Activated T-cell treated with anti-CD3 and anti-CD28 coated beads, Interleukin-2, amount 50 U/mL, for 1 hour (primary cell): ENCODE measurements at places on chromosomes 13 and 19.

DNA sequence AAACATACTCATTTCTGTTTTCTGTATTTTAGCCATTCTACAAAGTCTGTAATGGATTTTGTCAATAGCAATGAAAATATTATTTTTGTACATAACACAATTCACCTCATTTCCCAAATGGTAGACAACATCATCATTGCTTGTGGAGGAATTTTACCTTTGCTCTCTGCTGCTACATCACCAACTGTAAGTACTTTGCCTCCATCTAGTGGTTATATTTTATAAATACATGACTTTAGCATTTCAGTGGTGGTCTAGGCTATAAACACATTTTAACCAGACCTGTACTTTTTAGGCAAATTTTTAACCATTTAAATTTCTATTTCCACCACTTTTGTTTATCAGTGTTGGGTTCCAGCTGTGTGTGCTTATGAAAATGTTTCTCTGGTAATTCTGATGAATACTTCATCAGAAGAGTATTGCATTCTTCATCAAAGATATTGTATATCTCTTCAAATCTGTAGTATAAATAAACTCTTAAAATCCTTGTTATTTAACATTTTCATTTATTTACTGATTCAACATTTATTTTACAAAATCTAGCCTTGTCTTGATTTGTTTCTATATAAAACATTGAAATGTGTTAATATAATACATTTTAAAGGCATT, 222.4 kb downstream of the NBEA start:
- DNase-seq = no peak

- no peak for DNase-seq
Observed at GRCh38 chr13:99022941-99023340, 45.1 kb upstream of the DOCK9 start.

GRCh38 chr19:16327911-16328823, 3.5 kb downstream of the KLF2 start:
- peak; percentile 65 for DNase-seq

DNA sequence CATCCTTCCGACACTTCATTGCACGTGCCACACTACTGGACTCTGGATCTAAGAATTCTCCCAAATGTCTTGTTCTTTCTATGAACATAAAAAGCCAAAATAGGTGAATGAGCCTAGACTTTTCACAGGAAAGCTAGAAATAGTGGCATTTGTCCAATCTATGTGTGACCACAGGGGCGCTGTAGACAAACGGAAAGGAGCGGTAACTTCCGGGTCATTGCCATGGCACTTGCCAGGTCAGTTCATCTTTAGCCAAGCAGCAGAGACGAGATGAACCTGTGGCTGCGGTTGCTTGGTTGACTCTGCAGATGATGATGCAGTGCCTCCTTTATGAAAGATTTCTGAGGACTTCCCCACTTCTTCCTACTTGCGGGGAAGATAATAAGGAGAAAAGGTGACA, 65.6 kb downstream of the ADGRE1 start:
- no peak for DNase-seq

GRCh38 chr13:54337540-54337939, 1308.9 kb downstream of the OLFM4 start:
- no peak for DNase-seq

- DNase-seq = no peak
Observed at GRCh38 chr19:13225085-13225484, 74.9 kb downstream of the IER2 start.

- no peak for DNase-seq
Observed at GRCh38 chr19:10184636-10185035, 10.1 kb downstream of the DNMT1 start.

GRCh38 chr19:4952945-4953344, 16.0 kb upstream of the KDM4B start:
- DNase-seq = no peak

DNA sequence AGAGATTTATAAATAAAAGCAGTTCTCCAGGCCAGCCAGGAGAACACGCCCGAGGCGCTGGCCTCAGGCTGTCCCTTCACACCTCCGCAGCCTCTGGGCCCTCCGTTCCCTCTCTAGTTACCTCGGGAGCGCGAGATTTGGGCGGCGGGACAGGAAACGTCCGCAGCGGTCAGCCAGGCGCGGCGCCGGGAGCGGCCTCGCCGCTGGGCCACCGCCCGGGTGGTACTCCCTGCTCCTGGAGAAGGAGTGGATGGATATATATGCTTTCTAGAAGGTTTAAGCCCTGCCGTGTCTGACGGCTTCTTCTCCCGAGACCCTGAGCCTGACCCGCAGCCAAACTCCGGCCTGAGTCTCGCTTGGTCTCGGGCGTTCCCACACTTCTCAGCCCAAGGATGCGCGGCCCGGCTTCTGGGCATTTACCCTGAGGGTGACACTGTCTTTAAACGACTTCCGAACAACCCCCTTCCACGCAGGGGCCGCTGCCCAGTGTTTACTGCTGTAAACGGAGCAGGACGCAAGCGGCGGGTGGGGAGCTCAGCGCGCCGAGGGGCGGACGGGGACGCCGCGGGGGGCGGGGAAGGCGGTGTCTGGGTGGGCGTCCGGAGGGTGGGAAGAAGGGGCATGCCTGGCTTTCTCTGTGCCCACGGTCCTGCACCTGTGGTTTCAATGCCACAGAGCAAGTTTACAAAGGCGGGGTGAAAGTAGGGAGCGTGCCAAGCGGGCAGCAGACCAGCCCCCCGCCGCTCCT, 2.0 kb upstream of the ZIC2 start:
- DNase-seq = peak; percentile 39

GRCh38 chr13:24267801-24268200, 41.6 kb upstream of the C1QTNF9 start:
- DNase-seq = no peak

- DNase-seq = no peak
Observed at GRCh38 chr13:110126391-110126961, 180.5 kb downstream of the COL4A1 start.

DNA sequence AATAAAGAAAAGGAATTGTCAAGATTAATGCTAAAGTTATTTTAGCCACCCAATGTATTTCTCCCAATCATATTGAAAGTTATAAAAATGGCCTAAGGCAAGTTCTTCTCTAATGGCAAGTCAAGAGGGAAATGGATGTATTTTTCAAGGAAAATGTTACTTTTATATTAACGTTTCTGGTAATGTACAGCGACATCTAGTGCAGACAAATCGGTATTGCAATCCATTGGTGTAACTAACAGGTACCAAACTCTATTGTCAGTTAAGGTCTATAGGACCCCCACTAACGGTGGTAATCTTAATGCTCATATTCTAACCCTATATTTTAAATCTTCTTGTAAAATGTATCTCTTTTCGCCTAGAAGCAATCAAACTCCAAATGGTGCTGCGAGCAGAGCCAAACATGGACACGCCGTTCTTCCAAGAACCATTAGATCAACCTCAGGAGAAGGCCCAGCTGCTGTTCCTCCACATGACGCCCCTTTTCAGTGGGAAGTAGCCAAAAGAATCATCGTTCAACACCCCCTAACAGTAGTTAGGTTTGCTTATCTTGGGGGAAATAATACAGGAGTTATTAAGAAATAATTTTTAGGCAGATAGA, 98.5 kb upstream of the PABPC3 start:
- no peak for DNase-seq
